Activated naive CD8-positive, alpha-beta T cell treated with anti-CD3 and anti-CD28 coated beads for 36 hours (primary cell): ENCODE measurements at places on chromosomes 2 and 18. TPM values are rescaled to one million over a fixed set of nuclear protein-coding genes. Genes with fewer than 3 reads are reported as not detected.

GALR1 gene
- total RNA-seq = not detected

EPHA4 gene
- total RNA-seq = 0.20 TPM

FAM168B gene
- total RNA-seq = 83.4 TPM

PROM2 gene
- 0.30 TPM for total RNA-seq

CXCR1 gene
- not detected for total RNA-seq

COLEC12 gene
- total RNA-seq = not detected

MPHOSPH10 gene
- total RNA-seq = 74.2 TPM

MBOAT2 gene
- total RNA-seq = 2.0 TPM

ALLC gene
- total RNA-seq = not detected

FEV gene
- not detected for total RNA-seq

DNA sequence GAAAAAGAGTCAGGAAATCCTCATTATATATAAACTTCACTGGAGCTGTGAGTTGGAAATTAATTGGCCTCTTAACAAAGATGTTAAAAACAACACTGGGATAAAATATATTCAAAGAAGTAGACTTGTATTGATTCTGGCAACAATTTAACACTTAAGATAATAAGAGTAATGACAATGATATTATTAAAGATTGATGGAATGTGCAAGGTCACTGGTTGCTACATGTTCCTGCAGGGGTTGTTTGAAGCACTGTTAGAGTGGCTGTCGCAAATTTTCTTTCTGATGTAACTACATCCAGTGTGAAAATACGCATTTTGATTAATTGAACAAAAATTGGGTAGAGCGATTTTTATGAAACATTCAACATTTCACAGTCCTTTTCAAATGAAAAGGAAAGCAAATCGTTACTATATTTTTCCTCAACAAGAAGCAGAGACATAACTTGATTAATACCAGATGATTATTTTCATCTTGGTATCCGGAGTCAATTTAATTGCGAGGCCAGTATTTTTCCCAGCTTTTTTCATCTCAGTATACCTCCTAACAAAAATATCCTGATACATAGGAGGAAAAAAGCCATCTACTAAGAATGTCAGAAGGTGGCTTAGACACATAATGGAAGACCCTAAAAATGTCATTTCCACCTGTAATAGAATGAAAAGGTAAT is 6.1 kb downstream of the PTGR3 start:
- no peak for DNase-seq

DNA sequence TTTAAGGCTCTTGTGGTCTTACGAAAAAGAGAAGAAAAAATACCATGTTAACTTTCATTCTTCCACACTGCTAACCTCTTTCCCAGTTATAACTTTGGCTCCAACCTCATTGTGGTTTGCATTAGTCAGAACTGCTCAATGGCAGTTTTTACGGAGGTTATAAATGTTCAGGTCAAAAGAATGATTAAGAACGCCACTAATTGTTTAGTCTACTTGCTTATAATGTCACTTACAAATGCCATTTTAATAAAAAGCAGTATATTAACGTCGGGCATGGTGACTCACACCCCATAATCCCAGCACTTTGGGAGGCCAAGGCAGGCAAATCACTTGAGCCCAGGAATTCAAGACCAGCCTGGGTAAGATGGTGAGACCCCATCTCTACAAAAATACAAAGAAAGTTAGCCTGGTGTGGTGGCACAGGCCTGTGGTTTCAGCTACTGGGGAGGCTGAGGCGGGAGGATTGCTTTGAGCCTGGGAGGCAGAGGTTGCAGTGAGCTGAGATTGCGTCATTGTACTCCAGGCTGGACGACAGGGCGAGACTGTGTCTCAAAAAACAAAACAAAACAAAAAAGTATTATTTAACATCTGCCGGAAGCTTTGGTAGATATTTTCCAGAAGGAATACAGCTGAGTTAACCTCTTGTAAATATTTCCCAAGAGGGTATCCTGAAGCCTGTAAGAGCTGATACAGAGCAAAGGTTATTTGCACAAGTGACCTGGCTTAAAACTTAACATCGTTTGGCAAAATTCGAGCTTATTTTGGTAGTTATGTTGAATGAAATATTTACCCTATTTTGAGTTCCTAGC is 5.1 kb downstream of the AGPS start:
- DNase-seq = no peak

GRCh38 chr2:133139847-133140533 is 428.3 kb downstream of the NCKAP5 start:
- DNase-seq = no peak

DNA sequence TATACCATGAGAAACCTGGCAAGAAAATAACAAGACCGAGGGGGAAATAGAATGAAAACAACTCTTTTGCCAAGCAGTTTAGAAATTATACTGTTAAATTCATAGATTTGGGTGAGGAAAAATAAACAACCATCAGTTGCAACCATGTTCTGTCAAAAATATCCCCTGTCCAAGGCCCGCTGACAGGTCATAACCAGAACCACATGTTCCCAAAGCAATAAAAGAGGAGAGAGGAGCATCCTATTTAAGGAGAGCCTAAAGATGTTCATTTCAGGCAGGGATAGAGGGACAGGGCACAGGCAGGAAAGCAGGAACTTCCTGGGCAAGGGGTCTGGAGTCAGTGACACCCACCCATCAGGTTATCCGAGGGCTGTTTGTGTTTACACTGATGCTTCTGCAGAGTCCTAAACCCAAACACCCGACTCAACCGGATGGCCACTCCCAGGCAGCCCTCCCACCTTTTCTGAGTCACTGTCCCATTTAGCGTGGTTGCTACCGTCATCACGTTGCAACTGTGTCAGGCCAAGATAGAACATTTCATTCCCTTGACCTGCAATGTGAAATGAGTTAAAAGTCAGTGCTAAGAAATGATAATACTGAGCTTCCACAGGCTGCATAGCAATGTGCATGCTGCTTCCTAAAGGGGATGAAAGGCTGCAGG is 468.3 kb upstream of the RAB12 start:
- no peak for DNase-seq

- no peak for DNase-seq
Measured at GRCh38 chr2:36561237-36561944, 36.6 kb downstream of the FEZ2 start.

- DNase-seq = no peak
Measured at GRCh38 chr2:195496991-195497390, 160.0 kb upstream of the SLC39A10 start.

- DNase-seq = peak; percentile 83
Measured at GRCh38 chr18:9017167-9017904, 85.2 kb upstream of the NDUFV2 start.

- peak; percentile 42 for DNase-seq
Measured at GRCh38 chr2:29010946-29011345, 29.8 kb downstream of the TOGARAM2 start.

GRCh38 chr2:212114489-212114888 is 424.1 kb downstream of the ERBB4 start:
- DNase-seq = no peak

- no peak for DNase-seq
Measured at GRCh38 chr2:240955306-240956170, 42.9 kb upstream of the SNED1 start.

- peak; percentile 28 for DNase-seq
Measured at GRCh38 chr2:216006164-216006663, 7.1 kb downstream of the MREG start.

- DNase-seq = no peak
Measured at GRCh38 chr2:39874236-39874635, 95.2 kb upstream of the THUMPD2 start.

GRCh38 chr2:156481312-156481711 is 45.1 kb downstream of the GPD2 start:
- no peak for DNase-seq

- DNase-seq = no peak
Measured at GRCh38 chr18:43680096-43680495, 402.8 kb upstream of the SYT4 start.

- no peak for DNase-seq
Measured at GRCh38 chr2:36458106-36458505, 102.5 kb downstream of the CRIM1 start.

DNA sequence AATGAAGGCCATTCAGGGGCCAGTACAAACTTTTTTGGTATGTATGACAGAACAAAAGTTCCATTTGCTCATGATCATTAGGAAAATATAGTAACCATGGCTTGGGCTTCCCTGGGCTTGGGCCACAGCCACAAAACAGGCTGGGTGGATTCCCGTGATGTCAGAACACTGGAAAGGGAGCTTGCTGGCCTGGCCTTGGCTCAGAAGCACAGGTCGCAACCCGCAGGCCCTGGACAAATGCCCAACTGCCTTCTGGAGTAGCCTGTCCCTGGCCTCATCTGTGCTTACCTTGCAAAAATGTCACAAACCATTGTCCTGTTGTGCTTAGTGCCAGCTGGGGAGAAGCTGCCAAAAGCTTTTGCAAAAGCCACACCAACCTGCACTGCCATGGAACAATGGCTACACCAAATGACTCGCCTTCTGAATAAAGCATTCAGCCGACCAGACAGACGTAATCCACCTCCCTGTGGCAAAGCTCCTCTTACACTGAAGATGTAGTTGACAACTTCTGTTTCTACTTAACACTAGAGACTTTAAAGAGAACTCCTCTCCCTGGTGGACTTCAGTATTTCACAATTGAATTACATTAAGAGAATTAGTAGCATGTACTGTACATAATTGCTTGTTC is 125.5 kb downstream of the ANKRD44 start:
- no peak for DNase-seq

- DNase-seq = no peak
Measured at GRCh38 chr18:4172196-4173100, 282.7 kb downstream of the DLGAP1 start.

- no peak for DNase-seq
Measured at GRCh38 chr2:120546048-120546864, 189.4 kb upstream of the GLI2 start.

DNA sequence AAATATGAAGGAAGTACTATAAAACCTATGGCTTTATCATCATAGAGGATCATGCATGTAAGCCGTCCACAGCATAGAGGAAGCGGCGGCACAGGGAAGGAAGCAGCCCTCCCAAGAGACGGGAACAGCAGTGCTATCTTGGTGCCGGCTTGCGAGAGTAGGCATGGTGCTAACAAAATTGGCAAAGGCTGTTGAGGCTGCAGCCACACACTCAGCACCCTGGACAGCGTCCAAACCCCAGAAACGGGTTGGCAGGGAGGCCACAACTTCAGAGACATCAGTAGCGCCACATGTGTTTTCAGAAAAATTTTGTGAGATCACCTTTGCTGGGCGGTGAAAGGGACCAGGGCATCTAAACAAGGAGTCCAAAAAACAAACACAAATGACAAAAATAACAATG is 37.7 kb downstream of the NETO1 start:
- DNase-seq = peak; percentile 1

DNA sequence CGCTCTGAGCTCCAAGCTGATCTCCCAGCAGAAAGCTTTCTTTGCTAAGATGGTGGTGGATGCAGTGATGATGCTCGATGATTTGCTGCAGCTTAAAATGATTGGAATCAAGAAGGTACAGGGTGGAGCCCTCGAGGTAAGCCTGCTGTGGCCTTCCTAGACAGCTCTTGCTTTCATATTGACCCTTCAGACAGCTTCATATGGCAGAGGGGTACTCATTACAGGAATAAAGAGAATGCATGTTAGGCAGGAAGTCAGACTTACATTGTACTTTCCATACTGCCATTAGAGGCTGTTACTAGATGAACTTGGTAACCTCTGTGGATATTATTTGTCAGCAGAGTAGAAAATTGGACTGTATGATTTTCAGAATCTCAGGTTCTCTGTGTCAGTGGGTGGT is 10.5 kb downstream of the CCT7 start:
- no peak for DNase-seq
